Left renal pelvis (tissue), 4 donors: ENCODE measurements at places on chromosomes 7 and 10. TPM values are rescaled to one million over a fixed set of nuclear protein-coding genes. Genes with fewer than 3 reads are reported as not detected.

DNA sequence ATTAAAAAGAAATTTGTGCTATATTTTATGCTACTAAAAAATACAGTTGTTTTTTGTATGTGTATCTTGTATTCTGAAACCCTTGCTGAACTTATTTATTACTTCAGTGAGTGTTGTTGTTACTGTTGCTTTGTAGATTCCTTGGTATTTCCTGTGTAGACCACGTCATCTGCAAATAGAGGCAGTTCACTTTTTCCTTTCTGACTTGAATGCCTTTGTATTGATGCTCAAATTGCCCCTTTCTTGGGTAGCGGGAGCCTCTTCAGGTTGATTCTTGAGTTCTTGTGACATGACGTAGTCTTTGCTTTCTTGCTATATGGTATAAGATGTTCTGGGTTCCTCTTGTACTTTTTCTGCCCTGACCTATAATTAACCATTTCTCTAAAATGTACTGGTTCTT, 504.1 kb downstream of the SDK1 start:
- no peak for DNase-seq

The FRMPD2 gene
- polyA plus RNA-seq = 1.1 TPM

GRCh38 chr7:1458683-1459511, at the start of gene MICALL2:
Gene MICALL2 (minus strand): TSS chr7:1459470. CDS start chr7:1459326, 144 bp downstream.
- no peak for DNase-seq

DNA sequence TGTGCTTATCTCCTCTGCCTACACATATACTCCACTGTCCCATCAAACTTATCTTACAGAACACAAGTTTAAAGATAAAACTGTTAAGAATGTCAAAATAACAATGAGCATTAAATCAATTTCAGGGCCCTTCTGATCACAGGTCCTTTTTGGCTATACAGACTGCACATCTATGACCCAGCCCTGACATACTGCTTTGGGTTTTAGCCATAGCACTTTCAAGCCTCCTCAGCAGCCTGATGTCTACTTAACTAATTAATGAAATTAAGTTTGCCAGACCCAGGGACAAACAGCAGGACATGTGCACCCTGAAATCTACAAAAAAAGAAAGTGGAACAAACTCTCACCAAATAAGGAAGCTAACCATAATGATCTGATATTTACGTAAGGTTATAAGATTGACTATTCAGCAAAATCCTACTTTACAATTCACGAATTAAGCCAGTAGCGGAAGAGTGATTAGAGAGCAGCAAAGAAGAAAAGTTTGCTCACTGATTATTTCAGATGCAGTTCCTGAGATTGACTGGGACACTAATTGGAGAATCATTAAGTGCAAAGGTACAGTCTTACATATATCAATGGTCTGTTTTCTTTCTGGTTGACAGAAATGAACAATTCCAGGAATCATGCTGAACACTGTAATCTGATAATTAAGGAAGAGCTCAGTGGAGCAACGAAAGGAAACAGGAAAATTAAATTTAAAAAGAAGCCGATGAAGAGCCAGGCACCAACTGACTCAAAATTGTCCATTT, 669.3 kb upstream of the LRRN3 start:
- DNase-seq = no peak

DNA sequence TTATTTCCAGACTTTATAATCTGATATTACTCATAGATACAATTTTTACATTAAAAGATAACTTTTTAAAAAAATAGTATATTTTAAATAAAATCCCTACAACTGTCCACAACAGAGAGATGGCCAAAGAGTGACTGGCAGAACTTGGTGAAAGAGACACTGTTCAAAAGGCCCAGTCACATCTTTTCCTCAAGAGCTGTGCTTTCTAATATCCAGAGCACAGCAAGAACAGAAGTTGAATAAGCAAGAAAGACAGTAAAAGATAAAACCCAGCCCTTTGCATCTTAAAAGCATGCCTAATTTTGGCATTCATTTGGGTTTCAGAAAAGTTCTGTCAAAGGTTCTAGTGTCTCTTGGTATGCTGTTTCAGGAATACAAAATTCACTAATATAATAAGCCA, 6.9 kb downstream of the WASL start:
- no peak for DNase-seq

DNA sequence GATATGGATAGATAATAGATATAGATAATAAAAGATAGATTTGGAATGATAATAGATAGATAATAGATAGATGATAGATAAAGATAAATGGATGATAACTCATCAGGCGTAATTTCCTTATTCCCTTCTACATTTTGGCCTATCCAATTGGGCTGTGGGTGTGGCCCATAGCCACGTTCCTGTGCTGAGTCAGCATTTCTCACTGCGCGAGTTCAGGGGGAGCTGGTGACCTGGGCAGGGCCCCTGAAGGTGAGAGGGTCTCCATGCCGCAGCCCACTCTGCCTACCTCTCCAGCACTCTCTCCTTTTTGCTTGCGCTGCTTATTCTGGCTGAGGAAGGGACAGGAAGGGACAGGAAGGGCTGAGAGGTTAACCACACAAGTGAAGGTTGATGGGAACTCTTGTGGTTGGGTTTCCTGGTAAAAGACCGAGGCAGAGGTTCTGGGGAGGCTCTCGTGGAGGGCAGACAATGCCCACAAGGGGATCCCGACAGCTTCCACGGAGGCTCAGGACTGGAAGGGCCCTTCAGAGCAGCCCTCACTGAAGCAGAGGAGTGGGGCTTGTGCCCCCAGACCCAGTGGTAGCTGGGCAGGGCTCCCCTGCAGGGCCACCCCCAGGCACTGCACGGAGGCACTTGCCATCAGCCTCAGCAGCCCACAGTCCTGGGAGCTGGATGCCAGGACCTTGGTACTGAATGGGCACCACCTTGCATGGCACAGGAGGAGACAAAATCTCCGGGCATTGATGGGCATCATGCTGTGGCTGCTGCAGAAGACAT, 247.3 kb upstream of the PITRM1 start:
- no peak for DNase-seq

- no peak for DNase-seq
Observed at GRCh38 chr7:142906643-142907042, 21.1 kb upstream of the TRPV6 start.

GRCh38 chr7:93516834-93517233, 57.7 kb downstream of the CALCR start:
- DNase-seq = no peak

DNA sequence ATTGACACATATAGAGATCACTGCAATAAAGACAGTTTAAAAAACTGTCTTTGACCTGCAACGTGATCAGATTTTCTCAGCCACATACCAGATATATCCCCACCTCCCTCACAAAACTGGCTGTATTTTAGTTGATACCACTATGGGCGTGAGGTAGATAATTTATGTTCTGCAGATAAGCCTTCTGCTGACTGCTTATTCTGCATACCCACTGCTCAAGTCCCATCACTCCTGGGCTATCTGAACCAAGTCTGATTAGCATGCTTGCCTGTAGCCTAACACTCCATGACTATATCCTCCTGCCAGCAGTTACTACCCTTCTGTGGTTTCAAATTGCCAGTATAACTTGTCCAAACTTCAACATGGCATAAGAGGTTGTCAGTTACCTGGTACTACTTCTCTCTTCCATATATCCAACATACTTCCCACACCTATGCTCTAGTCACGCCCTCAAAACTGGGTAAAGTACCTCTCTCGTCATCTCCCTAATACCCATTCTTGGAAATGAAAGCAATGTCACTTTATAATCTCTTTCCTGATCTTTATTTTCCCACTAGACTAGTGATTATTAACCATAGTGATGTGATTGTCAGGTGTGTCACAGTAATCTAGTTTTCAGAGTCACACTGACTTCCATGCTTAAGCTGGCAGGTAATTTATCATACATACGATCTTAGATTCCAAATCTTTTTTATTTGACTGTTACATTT, 70.7 kb downstream of the MALSU1 start:
- no peak for DNase-seq

DNA sequence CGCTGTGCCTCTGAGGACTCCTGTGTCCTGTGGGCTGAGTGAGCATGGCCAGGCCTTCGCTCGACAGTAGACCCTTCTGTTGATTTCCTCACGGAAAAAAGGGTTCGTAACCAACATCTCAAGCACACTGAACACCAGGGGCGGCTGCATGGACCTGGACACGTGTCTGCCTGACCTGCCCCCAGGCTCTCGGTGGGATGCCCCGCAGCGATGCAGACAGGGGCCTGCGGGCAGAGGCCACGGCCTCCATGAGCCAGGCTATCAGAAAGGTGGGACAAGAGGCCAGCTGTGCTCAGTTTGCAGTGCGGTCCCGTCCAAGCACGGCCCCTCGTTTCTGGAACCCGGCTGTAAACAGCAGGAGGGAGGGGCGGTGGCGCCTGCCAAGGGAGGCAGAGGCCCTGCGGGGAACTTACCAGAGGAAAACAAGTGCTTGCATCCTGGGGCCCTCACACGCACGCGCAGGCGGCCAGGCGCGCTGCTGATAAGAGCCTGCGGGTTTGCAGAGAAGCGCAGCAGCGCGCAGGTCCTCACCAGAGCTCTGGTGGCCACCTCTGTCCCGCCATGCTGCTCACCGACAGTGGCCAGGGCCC, 10.6 kb downstream of the GPR146 start:
- peak; percentile 51 for DNase-seq

The MSMB gene
- not detected for polyA plus RNA-seq

DNA sequence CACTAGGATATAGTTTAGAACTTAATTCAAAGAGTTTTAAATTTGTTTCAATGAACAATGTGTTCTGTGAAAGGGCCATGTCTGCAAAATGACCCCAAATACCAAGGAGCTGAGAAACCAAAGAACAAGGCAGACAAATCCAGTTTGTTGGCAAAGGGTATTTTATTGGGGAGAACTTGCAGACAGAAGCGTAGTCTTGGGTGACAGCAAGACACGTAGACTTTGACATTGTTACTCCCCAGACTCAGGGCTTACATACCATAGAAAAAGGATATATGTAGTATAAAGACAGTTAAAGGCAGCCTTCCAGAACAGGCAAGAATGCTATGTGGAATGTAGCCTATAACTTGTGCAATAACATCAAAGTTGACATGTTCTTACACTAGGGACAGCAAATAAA, 95.0 kb upstream of the TAS2R16 start:
- no peak for DNase-seq

The ATOH7 gene
- 1.6 TPM for polyA plus RNA-seq

GRCh38 chr7:101233907-101234547, 3.6 kb downstream of the CLDN15 start:
- no peak for DNase-seq

- DNase-seq = no peak
Observed at GRCh38 chr7:83415840-83416239, 233.1 kb downstream of the SEMA3E start.

DNA sequence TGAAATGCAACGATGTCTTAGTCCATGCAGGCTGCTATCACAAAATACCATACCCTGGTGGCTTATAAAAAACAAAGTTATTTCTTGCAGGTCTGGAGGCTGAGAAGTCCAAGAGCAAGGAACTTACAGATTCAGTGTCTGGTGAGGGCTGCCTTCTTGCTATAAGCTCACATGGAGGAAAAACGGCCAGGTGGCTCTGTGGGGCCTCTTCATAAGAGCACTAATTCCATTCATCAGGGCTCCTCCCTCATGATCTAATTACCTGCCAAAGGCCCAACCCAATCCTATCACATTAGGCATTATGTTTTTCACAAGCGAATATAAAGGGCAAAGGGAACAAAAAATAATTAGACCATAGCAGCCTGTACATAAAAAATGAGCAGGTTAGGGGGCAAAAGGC, 35.4 kb downstream of the PAPSS2 start:
- DNase-seq = no peak

- DNase-seq = no peak
Observed at GRCh38 chr7:82507976-82508677, 64.5 kb upstream of the CACNA2D1 start.

DNA sequence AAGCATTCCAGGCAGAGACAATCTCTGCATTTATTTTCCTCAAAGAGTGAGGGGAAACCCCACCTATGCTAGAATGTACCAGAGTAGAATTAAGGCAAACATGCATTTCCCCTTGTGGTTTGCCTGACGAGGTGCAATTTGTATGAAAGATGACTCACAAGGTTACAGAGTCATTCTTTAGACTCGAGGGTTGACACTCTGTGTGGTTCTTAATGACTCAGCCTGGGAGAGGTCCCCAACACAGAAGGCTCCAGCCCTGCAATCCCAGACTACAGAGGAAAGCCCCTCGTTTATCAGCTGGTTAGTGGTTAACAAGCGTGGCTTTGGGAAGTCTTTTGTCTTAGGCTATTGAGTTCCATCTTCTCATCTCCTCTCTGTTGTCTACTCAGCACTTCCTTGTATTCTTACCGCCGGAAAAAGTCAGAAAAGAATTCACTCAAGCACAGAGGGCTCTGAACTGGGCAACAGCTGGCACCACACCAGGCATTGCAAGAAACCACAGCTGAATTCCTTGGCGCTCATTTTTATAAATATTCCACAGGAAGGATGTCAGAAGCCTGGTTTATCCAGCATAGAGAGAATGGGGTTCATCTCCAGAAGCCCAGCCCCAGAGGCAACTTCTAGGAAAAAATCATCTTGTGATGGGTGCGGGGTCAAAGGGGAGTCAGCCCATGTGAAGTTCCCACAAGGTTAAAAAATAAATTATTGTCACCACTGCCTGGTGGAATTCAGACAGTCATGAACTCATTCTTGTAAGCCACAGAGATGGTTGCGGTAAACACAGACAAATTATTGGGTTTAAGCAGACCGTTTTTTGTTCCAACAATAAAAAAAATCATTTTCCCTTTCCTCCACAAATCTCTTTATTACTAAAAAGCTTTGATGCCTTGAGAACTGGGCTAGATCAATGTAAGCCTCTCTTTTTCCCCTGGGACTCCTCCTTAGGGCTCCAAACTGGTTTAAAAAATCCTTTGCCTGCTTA, 24.5 kb upstream of the SVIL start:
- no peak for DNase-seq

DNA sequence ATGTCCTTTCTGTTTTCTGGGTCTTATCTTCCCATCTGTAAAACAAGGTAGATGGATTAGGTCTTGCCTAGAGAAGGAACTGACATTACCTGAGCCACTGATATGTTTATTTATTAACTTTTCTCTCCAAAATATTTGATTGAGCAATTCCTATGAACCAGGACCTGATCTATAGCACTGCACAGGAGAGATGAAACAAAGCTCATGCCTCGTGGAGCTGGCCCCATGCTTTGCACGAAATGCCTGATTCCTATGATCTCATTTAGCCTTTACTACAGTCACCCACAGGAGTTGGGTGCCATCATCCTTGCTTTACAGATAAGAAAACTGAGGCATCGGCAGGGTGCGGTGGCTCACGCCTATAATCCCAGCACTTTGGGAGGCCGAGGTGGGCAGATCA, 48.2 kb upstream of the ZMIZ1 start:
- no peak for DNase-seq

- no peak for DNase-seq
Observed at GRCh38 chr10:34286136-34286739, 528.9 kb downstream of the PARD3 start.

- no peak for DNase-seq
Observed at GRCh38 chr7:44974549-44974948, 4.3 kb downstream of the MYO1G start.
